ENCODE measurements at places on chromosomes 13 and 19. TPM values are rescaled to one million over a fixed set of nuclear protein-coding genes. Genes with fewer than 3 reads are reported as not detected.

The ZNF208 gene
- total RNA-seq, result not detected

The LCP1 gene
- 0.14 TPM for total RNA-seq

The ZNF85 gene
- total RNA-seq, result not detected

The FFAR1 gene
- not detected for total RNA-seq

The CD209 gene
- total RNA-seq, result not detected

The APC2 gene
- total RNA-seq, result 1.6 TPM

All from A549 treated with dexamethasone at 1 μM for 4 hours (cell line).